Stimulated activated CD4-positive, alpha-beta T cell treated with anti-CD3 and anti-CD28 coated beads, TNF-alpha, amount 100 ng/mL, for 48 hours (primary cell): ENCODE measurements at places on chromosomes 1 and 21.

DNA sequence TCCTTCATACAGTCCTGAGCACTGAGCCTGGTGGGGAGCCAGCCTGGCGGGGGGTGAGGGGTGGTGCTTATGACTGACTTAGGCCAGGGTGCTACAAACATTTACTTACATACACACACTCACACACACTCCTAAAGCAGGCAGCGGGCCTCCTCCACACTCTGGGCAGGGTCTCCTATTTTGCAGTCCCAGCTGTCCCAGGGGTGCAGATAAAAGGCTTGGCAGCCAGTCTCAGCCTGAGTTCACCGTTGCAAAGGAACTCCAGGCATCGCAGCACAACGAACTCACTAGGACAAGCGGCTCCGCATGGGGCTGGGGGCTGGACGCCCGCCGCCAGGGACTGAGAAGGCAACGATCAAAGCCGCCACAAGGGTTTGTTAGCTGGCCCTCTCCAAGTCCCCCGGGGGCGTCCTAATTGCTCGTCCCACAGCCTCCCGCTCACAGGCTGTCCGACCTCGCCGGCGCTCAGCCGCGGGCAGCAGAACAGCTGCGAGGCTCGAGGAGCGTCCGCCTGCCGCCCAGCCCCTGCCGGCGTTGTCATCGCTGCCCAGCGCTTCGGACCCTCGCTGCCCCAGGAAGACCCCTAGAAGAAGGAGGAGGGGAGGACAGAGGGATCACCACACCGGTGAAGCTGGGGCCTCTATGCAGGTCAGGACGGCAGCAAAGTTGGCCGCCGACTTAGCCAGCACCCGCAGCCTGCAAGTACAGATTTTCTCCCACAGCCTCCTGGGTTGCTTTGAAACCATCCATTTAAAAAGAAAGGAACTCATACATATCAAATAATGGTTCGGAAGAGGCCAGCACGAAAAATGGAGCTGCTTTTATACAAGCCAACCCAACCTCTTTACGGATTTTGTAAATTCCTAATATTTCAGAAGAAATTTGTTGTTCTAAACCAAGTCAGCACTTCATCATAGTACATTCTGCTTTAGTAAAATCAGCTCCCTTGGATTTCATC lies 6.2 kb downstream of the BARHL2 start:
- no peak for DNase-seq

DNA sequence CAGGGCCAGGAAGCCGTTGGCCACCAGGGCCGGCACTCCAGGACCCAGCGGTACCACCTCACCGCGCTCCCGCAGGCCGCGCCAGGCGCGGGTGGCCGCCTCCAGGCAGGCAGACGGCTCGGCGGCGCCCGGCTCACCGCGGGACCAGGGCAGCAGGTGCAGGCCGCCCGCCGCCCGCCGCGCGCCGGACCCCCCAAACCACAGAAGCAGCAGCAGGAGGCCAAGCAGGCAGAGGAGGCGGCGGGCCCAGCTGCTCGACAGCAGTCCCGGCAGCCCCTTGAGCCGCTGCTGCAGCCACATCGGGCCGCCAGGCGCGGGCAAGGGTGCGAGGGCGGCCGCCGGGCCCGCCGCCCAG lies 312 bp downstream of the KIAA2013 start:
- no peak for DNase-seq

- no peak for DNase-seq
Measured at GRCh38 chr1:164619006-164619784, 60.2 kb downstream of the PBX1 start.

DNA sequence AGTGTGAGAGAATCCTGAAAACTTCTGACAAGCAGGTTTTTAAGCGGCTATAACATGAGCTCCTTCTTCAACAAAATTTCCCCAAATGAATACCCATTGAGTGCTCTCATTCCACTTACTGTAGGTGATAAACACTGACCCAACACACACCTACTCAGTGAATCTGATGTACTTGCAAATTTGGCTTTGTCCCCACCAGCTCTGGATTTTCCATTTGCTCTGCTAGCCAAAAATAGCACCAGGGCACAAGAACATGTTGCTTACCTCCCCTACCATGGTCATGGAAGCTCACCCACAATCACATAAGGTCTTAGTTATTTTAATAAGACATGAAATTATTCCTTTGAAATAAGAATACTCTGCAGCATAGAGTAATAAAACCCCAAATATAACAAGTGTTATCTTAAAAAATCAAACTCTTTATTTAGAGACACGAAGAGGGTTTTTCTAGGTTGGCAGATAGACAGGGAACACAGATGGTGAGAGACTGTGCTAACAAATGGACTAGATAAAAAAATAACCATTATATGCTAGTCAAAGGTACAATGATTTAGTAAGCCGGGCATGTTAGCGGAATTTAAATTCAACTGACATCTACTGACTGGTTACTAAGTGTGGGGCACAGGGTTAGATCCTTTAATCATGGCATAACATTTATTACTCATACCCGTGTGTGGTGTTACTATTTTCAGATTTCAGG lies 291.9 kb downstream of the KCNH1 start:
- no peak for DNase-seq

- DNase-seq: no peak
Measured at GRCh38 chr1:208110296-208110695, 133.9 kb downstream of the PLXNA2 start.

- no peak for DNase-seq
Measured at GRCh38 chr1:203968761-203969160, 104.2 kb upstream of the SOX13 start.

- DNase-seq: no peak
Measured at GRCh38 chr1:24696756-24697330, 48.4 kb upstream of the CLIC4 start.

- no peak for DNase-seq
Measured at GRCh38 chr1:221457685-221458446, 284.0 kb downstream of the DUSP10 start.

GRCh38 chr1:223747838-223748335 lies 35.5 kb downstream of the CAPN2 start:
- no peak for DNase-seq

DNA sequence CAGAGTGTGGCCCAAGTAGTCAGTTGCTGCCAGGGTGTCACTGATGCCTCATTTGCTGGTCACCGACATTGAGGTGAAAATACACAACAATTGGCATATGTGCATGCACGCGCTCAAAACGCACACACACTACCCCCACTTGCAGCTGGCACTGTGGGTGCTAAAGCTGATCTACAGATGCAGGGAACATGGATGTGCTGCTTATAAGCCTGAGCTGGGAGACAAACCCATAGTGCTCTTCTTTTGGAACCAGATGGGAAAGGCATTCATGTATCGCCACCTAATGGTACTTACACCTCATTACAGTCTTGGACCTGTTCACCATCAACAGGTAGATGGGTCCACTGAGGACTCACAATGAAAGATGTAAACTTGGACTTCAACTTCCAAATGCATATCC lies 70.3 kb upstream of the CAMK1G start:
- DNase-seq: no peak

GRCh38 chr1:198667186-198667585 lies 28.3 kb downstream of the PTPRC start:
- DNase-seq: no peak

- no peak for DNase-seq
Measured at GRCh38 chr1:106846656-106847055, 209.8 kb upstream of the PRMT6 start.

- DNase-seq: no peak
Measured at GRCh38 chr1:27489501-27489972, 430 bp downstream of the WASF2 start.

DNA sequence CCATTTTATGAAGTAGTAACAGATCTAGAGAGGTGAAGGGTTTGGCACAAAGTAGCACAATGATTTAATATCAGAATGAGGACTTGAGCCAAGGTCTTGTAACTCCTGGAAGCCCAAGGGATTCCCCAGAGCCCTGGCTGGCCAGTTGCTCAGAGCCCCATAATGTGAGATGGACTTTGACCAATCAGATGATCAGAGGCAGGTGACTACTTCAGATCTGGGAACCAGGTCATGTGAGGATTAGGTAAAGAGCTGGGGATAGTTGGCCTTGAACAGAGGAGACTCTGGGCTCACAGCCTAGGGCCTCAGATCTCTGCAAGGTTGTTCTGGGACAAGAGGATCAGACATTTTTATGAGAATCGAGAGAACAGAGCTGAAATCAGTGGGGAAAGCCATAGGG lies 18.9 kb downstream of the SHISAL2A start:
- DNase-seq: no peak

DNA sequence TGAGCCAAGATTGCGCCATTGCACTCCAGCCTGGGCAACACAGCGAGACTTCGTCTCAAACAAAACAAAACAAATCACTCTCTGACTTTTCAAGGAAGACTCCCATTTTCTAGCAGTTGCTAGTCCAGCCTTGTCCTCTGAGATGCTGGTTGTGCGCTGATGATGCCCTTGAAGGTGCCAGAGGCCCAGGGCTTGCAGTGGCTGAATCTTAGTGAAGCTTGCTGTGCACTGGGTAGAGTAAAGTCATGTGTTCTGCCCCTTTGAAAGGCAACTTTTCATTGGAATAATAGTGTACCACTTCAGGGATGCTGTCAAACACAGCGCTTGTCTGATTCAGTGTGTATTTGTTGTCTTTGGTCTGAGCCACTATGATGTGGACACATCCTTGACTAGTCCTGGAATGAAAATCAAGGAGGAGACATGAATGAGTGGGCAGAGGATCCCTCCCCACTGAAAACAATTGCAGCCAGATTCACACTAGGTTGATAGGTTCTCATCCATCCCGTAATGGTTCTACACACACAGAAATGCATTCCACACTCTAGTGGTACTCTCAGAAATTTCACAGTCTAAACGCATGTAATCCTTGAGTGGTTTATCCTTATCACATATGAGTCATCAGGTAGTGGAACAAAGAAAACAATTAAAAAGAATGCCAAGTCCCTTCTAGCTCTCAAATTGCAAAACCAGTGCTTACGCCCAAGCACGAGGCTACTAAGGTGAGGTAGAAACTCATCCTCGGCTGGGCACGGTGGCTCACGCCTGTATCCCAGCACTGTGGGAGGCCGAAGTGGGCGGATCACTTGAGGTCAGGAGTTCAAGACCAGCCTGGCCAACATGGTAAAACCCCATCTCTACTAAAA lies 17.8 kb upstream of the TDRD10 start:
- no peak for DNase-seq

DNA sequence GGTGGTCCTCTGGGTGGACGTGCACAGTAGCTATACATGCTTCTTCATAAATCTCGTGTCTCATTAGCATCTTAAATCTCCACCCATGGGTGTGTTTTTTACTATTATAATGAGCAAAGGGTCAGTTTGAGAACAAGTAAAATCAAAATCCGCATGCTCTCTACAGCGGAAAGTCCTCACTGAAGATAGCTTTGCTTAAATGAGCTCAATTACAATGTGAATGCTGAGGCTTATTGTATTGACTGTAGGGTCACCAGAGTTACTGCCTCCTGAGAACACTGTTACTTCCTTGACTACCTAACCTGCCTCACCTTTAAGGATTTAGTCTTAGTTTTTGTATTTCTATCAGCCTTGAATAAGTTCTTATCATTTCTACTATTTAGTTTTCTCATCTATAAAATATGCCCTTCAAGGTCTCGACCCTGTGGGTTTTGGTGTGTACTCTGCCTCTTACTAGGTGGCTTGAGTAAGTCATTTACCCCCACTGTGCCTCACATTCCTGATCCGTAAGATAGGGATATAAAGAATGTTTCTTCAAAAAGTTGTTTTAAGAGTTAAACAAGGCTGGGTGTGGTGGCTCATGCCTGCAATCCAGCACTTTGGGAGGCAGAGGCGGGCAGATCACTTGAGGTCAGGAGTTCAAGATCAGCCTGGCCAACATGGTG lies 7.9 kb downstream of the SLAMF7 start:
- no peak for DNase-seq

- DNase-seq: no peak
Measured at GRCh38 chr1:10516925-10517676, 42.4 kb downstream of the PEX14 start.

- DNase-seq: no peak
Measured at GRCh38 chr1:91645031-91645430, 144.4 kb downstream of the CDC7 start.

DNA sequence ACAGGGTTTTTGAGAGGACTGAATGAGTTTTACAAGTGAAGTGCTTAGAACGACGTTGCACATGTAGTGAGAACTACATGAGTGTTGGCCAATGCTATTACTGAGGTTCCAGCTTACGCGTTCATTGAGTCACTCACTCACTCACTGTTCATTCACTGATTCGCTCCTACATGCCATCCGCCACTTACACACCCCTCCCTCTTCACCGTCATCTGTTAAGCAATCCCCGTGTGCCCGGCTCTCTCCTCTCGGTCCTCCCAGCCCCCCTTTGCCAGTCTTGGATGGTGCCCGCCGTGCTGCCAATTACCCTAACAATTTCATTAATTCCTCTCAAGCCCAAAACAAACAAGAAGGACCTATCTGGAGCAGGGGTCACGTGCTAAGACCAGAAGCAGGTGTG lies 27.3 kb upstream of the EPHA2 start:
- no peak for DNase-seq

- no peak for DNase-seq
Measured at GRCh38 chr1:31201931-31202360, 37.7 kb downstream of the NKAIN1 start.

GRCh38 chr1:155892796-155893195 lies 18.4 kb downstream of the RIT1 start:
- DNase-seq: no peak

DNA sequence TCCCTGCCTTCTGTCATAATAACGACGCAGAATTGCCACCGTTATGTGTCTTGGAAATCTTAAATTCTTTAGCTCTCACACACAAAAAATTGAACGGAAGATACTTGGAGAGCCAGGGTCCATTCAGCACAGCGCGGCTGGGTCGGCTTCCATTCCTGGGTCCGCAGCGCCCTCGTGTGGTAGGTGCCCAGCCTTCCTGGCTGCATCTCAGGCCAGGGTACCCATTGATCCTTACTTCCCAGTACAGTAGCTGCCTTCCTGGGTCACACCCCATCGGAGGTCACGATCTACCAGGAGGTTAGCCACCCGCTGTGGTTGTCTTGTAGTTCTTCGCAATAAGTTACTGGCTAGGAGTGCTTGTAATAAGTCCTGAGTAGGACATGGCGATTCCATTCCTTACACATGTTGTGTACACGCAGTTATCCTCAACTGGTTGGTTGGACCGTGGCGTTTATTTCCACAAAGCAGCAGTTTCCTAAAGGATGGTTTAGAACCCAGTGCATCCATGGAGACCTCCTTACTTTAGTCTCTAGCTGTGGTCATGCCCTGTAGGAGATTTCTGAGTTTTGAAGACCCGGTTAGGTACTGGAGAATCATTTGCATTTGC lies 9.9 kb upstream of the MTARC1 start:
- peak; percentile 56 for DNase-seq

GRCh38 chr1:100411019-100411418 lies 58.7 kb downstream of the CDC14A start:
- no peak for DNase-seq

- no peak for DNase-seq
Measured at GRCh38 chr1:109792056-109792831, 28.5 kb upstream of the EPS8L3 start.
